Activated CD8-positive, alpha-beta T cell treated with anti-CD3 and anti-CD28 coated beads, Interleukin-2, amount 10 ng/mL, durations not matched to agents 7 days and 5 days (primary cell): ENCODE measurements at places on chromosomes 7 and 10. TPM values are rescaled to one million over a fixed set of nuclear protein-coding genes. Genes with fewer than 3 reads are reported as not detected.
A peak's percentile ranks its signal among the peaks of the same experiment; 100 is the strongest.

Gene MMRN2
- not detected for total RNA-seq

Gene DKK1
- total RNA-seq, result not detected

Gene INPP5F
- total RNA-seq, result 15.9 TPM

Gene ATRNL1
- total RNA-seq, result not detected

Gene C10orf53
- not detected for total RNA-seq

GRCh38 chr10:8171008-8171407, 116.5 kb downstream of the GATA3 start:
- no peak overlapping the region for H3K27ac ChIP-seq
- DNase-seq, result no peak
- no peak overlapping the region for H3K4me3 ChIP-seq
- peaks cover 13% of the 10 kb centered on the region for H3K36me3 ChIP-seq

- H3K27ac ChIP-seq, result no peak overlapping the region
- H3K27me3 ChIP-seq, result no peaks in the 10 kb centered on the region
- no peak overlapping the region for H3K4me3 ChIP-seq
- no peaks in the 10 kb centered on the region for H3K4me1 ChIP-seq
- H3K36me3 ChIP-seq, result peaks cover 42% of the 10 kb centered on the region
Observed at GRCh38 chr7:131400681-131401176, 73.1 kb downstream of the MKLN1 start.

DNA sequence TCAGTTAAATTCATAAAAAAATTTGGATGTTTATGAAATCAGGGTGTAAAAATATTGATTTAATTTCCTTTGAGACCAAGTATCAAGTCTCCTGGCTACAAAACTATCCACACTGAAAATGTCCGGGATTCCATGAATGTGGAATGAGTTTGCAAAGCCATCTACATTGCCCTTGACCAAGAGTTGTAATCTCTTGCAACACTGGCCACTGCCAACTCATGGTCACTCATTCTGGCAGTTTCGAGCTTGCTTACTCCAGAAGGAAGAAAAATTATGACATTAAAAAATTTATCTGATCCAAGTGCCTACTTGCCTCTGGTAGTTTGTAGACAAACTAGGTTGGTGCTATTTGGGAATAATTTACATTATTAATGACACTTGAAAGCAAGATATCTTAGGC, 84.2 kb downstream of the NPY start:
- no peak overlapping the region for H3K4me3 ChIP-seq
- no peaks in the 10 kb centered on the region for H3K36me3 ChIP-seq
- H3K27me3 ChIP-seq, result peaks cover 12% of the 10 kb centered on the region

DNA sequence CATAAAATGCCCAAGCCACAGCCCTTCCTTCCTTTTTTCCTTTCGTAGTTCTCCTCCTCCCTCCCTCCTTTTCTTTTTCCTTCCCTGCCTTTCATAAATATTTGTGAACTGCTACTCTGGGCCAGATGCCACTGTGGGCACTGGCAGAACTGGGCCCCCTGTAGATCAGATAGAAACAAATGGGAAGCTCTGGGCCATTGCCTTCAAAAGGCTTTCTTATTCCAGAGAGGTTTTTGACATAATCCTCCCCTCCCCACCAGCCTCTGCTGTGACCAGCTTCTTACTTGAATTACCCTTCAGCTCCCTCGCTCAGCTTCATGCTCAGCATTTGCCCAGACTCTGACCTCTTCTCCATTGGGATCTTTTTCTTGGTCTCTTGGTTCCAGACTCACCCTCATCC, 886.8 kb downstream of the LRMDA start:
- no peaks in the 10 kb centered on the region for H3K4me1 ChIP-seq
- H3K4me3 ChIP-seq, result no peak overlapping the region
- no peak for DNase-seq
- no peaks in the 10 kb centered on the region for H3K36me3 ChIP-seq
- no peak overlapping the region for H3K27ac ChIP-seq

DNA sequence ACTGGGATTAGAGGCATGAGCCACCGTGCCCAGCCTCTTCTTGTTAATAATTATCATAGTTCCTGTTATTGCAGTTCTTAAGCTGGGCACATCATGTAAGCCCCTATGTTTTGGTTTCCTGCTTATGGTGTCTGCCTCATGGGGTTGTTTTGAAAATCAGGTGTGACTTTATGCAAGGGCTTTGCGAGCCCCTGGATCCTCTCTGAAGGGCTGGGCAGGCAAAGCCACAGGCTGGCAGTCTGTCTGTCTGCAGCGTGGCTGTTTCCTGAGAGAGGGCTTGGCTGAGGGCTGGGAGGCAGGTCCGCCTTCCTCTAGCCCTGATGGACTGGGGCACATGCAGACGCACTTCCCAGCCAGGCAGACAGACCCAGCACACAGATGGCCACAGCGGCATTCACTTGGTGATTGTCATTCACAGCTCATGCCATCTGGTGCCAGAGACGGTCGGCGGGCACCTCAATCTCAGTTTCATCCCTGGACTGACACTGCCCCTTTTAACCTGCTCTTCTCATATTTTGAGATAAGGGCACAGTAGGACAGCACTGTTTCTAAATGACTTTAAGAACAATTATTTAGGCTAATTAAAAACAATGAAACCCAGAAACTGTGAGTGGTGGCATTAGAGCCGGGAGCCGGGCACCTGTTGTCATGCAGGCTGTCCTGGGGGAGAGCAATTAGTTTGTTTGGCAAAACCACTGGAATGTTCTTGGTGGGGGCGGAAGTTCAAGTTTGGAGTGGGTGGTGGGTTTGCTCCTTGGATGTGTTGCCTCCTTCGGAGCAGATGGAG, 35.5 kb downstream of the RBM20 start:
- H3K36me3 ChIP-seq, result no peaks in the 10 kb centered on the region
- peaks cover 35% of the 10 kb centered on the region for H3K27me3 ChIP-seq
- H3K4me1 ChIP-seq, result peaks cover 3% of the 10 kb centered on the region
- no peak for DNase-seq

DNA sequence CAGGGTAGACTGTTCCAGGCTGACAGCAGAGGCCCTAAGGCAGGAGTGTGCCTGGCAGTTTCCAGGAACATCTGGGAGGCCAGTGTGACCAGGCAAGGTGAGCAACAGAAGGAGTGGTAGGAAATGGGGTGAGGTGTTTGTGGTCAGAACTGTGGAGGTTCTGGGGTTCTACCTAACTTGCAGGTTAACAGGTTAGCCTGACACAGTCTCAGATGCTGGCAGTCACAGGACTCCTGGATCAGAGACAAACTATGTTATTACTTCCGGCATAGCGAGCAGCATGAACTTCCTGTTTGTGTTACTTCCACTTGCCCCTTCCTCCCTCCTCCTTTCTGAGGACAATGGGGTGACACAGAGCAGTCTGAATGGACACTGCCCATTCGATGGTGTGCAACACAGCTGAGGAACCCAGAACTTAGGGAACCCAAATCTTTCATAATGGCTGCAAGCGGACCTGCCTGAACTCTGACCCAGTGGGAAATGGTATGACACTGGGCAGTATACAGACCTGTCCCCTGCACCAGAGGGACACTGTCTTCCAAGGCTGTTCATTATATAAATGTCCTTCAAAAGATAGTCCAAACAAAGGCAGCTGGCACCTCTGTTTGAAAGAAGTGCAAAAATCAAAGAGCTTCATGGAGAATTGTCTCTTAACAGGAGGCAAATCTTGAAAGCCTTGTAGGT, 3.9 kb upstream of the SAR1A start:
- H3K4me1 ChIP-seq, result peaks cover 36% of the 10 kb centered on the region
- peak; percentile 70 for DNase-seq
- H3K27ac ChIP-seq, result peak overlapping the region; percentile 95
- H3K4me3 ChIP-seq, result peak overlapping the region; percentile 59
- H3K36me3 ChIP-seq, result peaks cover 11% of the 10 kb centered on the region

- H3K36me3 ChIP-seq, result no peaks in the 10 kb centered on the region
- no peaks in the 10 kb centered on the region for H3K27me3 ChIP-seq
- H3K4me1 ChIP-seq, result no peaks in the 10 kb centered on the region
- H3K27ac ChIP-seq, result no peak overlapping the region
- no peak overlapping the region for H3K4me3 ChIP-seq
Observed at GRCh38 chr10:21022821-21023220, 125.7 kb upstream of the NEBL start.

DNA sequence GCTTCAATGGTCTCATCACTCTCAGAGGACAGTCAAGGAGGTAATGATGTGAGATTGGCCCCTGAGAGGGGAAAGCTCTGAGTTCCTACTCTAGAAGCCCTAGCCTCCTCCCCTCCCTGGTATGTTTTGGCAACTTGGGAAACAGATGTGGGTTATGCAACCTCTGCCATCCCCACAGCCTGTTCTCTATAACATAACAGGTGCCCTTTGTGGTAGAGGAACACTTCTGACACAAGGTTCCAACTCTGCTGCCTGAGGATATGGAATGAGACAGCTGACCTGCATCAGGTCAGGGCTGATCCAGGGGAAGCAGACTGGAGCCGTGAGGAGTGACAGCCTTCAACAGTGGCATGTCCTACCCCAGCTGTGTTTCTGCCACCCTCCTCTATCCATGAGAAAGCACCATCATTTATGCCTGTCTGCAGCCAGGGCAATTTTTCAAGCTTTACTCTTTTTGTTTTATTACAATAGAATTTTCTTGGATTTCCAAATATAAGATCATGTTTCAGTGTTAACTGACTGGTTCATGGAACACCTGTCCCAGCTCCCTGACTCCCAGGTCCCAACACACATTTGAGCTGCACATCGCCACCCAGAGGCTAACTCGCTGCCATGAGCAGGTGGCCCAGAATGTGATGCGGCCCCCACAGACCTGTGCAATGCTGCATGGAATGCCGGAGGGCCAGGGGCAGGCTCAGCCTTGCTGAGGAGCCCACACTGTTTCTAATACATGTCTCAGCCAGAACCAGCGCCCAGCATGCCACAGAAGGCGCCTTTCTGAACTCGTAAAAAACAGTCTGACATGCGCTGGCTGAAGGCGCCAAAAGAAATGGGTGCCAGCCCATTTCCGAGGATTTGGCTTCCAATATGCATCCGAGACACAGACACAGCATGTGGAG, 124.8 kb upstream of the CHST15 start:
- DNase-seq, result no peak
- peaks cover 22% of the 10 kb centered on the region for H3K4me1 ChIP-seq
- no peak overlapping the region for H3K27ac ChIP-seq
- no peaks in the 10 kb centered on the region for H3K36me3 ChIP-seq
- H3K4me3 ChIP-seq, result no peak overlapping the region

DNA sequence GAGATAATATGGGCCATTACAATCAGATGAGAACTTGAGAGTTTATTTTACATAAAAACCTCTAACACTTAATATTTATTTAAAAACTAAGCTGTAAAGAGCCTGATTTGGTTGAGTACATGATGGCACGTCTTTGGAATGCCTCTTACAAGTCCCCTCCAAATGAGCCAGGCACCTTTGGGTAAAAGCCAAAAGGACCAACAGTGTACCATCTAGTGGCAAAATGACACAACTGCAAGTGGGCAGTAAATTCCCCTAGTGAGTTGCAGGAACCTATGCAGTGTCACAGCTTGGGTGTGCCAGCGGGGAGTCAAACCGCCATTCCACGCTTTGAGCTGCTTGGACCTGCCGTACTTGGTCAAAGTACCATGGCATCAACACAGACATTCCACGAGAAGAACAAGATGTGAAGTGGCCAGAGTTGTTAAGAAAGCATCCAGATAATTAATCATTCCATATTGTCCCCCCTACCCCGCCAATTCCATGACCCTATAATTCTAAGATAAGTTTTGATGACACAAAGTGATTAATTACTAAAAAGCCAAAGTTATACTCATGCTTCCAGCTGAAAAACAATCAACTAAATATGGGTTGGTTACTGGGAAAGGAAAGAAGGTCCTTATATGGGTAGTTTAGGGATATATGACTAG, 115.2 kb downstream of the SORBS1 start:
- H3K4me1 ChIP-seq, result peaks cover 7% of the 10 kb centered on the region
- no peaks in the 10 kb centered on the region for H3K36me3 ChIP-seq
- H3K27ac ChIP-seq, result no peak overlapping the region
- H3K27me3 ChIP-seq, result peaks cover 33% of the 10 kb centered on the region

GRCh38 chr7:30450240-30450982, 28.2 kb downstream of the NOD1 start:
- H3K36me3 ChIP-seq, result peaks cover 32% of the 10 kb centered on the region
- peaks cover 8% of the 10 kb centered on the region for H3K4me1 ChIP-seq
- H3K4me3 ChIP-seq, result no peak overlapping the region
- no peaks in the 10 kb centered on the region for H3K27me3 ChIP-seq

DNA sequence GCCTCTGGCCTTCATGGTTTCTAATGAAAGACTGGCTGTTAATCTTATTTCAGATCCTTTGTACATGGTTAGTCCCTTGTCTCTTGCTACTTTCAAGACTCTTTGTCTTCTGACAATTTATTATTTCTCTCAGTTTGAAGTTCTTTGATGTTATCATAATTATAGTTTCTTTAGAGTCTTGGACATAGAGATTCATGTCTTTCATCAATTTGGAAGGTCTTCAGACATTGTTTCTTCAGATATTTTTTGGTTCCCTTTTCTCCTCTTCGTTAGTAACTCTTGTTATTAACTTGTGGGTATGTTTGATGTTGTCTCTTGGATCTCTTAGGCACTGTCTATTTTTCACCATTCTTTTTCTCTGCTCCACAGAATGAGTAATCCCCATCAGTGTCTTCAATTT, 8.7 kb downstream of the ZNF37A start:
- no peak overlapping the region for H3K27ac ChIP-seq
- H3K27me3 ChIP-seq, result no peaks in the 10 kb centered on the region
- H3K4me1 ChIP-seq, result no peaks in the 10 kb centered on the region
- peaks cover 92% of the 10 kb centered on the region for H3K36me3 ChIP-seq
- no peak for DNase-seq

- peaks cover 99% of the 10 kb centered on the region for H3K4me1 ChIP-seq
- H3K4me3 ChIP-seq, result peak overlapping the region; percentile 81
- peak; percentile 81 for DNase-seq
- H3K27ac ChIP-seq, result peak overlapping the region; percentile 96
Observed at GRCh38 chr10:110864662-110865140, 7.0 kb upstream of the PDCD4 start.

DNA sequence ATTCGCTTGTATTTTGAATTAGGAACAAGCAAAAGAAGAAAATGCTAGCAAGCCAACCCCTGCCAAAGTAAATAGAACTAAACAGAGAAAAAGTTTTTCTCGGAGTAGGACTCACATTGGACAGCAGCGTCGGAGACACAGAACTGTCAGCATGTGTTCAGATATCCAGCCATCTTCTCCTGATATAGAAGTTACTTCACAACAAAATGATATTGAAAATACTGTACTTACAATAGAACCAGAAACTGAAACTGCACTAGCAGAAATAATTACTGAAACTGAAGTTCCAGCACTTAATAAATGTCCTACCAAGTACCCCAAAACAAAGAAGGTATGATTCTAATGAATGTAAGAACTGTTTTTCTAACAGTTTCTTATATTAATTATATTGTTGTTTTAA, 87.9 kb downstream of the KMT2E start:
- peaks cover 28% of the 10 kb centered on the region for H3K4me1 ChIP-seq
- DNase-seq, result no peak
- H3K4me3 ChIP-seq, result no peak overlapping the region
- H3K27ac ChIP-seq, result no peak overlapping the region
- H3K36me3 ChIP-seq, result peaks cover 63% of the 10 kb centered on the region

GRCh38 chr7:47536661-47537611, 45.0 kb downstream of the TNS3 start:
- DNase-seq, result no peak
- no peak overlapping the region for H3K4me3 ChIP-seq

- DNase-seq, result no peak
- no peaks in the 10 kb centered on the region for H3K27me3 ChIP-seq
- H3K27ac ChIP-seq, result no peak overlapping the region
- no peak overlapping the region for H3K4me3 ChIP-seq
Observed at GRCh38 chr7:122803323-122803722, 82.9 kb downstream of the CADPS2 start.
